ENCODE measurements at places on chromosomes 5 and 9. TPM values are rescaled to one million over a fixed set of nuclear protein-coding genes. Genes with fewer than 3 reads are reported as not detected.

Gene SPATA31A3
- not detected for polyA plus RNA-seq

Gene PDCD1LG2
- 3.0 TPM for polyA plus RNA-seq

Gene CTXN3
- polyA plus RNA-seq = not detected

Gene TEK
- not detected for polyA plus RNA-seq

Gene PCDHAC2
- polyA plus RNA-seq = not detected

Measured in GM12878 (cell line).